ENCODE measurements at places on chromosomes 4 and X. TPM values are rescaled to one million over a fixed set of nuclear protein-coding genes. Genes with fewer than 3 reads are reported as not detected.

Gene ARX
- not detected for total RNA-seq

Gene ACTRT1
- total RNA-seq, result not detected

Gene ATP2B3
- not detected for total RNA-seq

- DNase-seq, result no peak
Measured at GRCh38 chr4:55364691-55365344, 18.8 kb downstream of the SRD5A3 start.

DNA sequence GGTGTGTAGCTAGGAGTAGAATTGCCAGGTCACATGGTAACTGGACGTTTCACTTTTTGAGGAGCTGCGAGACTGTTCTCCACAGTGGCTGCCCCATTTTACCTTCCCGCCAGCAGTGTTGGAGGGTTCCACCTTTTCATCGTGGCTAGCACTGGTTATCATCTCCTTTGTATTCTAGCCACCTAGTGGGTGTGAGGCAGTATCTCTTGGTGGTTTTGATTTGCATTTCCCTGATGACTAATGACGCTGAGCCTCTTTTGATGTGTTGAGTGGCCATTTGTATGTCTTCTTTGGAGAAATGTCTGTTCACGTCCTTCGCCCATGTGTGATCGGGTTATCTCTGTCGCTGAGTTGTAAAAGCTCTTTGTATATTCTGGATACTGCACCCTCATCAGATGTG, 10.6 kb downstream of the ABCD1 start:
- no peak for DNase-seq

Gene GPR78
- total RNA-seq, result not detected
